ENCODE measurements at places on chromosomes 16 and 17. TPM values are rescaled to one million over a fixed set of nuclear protein-coding genes. Genes with fewer than 3 reads are reported as not detected.

ACBD4 gene
- 8.0 TPM for total RNA-seq

ELP5 gene
- 71.6 TPM for total RNA-seq

TEX14 gene
- total RNA-seq = 0.13 TPM

KRT28 gene
- not detected for total RNA-seq

HSDL1 gene
- 22.6 TPM for total RNA-seq

SLFN14 gene
- total RNA-seq = not detected

RMI2 gene
- 0.48 TPM for total RNA-seq

ZNF597 gene
- 1.5 TPM for total RNA-seq

ATAD5 gene
- total RNA-seq = 0.38 TPM

GUCY2D gene
- total RNA-seq = not detected

CRYBA1 gene
- not detected for total RNA-seq

PYDC1 gene
- total RNA-seq = not detected

CCL8 gene
- not detected for total RNA-seq

KRT14 gene
- total RNA-seq = not detected

PARD6A gene
- total RNA-seq = 3.2 TPM

PRSS8 gene
- not detected for total RNA-seq

PLLP gene
- 3.2 TPM for total RNA-seq

COL1A1 gene
- total RNA-seq = 28.1 TPM

PSMC3IP gene
- 2.3 TPM for total RNA-seq
